Activated naive CD4-positive, alpha-beta T cell treated with anti-CD3 and anti-CD28 coated beads, Interleukin-2, amount 10 ng/mL, durations not matched to agents 5 hours and 36 hours (primary cell): ENCODE measurements at places on chromosomes 4 and X. TPM values are rescaled to one million over a fixed set of nuclear protein-coding genes. Genes with fewer than 3 reads are reported as not detected.

SERTM2 gene
- not detected for total RNA-seq

RENBP gene
- 28.6 TPM for total RNA-seq

F11 gene
- total RNA-seq: not detected

RASGEF1B gene
- 2.9 TPM for total RNA-seq

PAGE3 gene
- not detected for total RNA-seq

FAM47A gene
- not detected for total RNA-seq

SSX4 gene
- not detected for total RNA-seq

CT45A1 gene
- total RNA-seq: not detected

TCEAL3 gene
- total RNA-seq: 2.3 TPM

PABPC1L2A gene
- total RNA-seq: not detected

FRAS1 gene
- not detected for total RNA-seq

TRAM1L1 gene
- not detected for total RNA-seq

ATP5ME gene
- 221 TPM for total RNA-seq

KLHL34 gene
- 1.3 TPM for total RNA-seq

LGI2 gene
- total RNA-seq: not detected

SH2D1A gene
- total RNA-seq: 29.5 TPM

HS3ST1 gene
- total RNA-seq: not detected

NELFA gene
- 32.4 TPM for total RNA-seq

EOLA2 gene
- 31.6 TPM for total RNA-seq

MAGEA2B gene
- total RNA-seq: not detected

BST1 gene
- 0.33 TPM for total RNA-seq

GRIA3 gene
- not detected for total RNA-seq

FGFRL1 gene
- total RNA-seq: 8.3 TPM

ADH1C gene
- not detected for total RNA-seq

NPNT gene
- not detected for total RNA-seq

AFM gene
- not detected for total RNA-seq

SLC2A9 gene
- 0.98 TPM for total RNA-seq

ADH1A gene
- not detected for total RNA-seq

SLC35A2 gene
- 17.7 TPM for total RNA-seq

QRFPR gene
- not detected for total RNA-seq

SMARCAD1 gene
- total RNA-seq: 31.6 TPM
